Inflammatory macrophage treated with lipopolysaccharide for 1 hour (primary cell): ENCODE measurements at places on chromosomes 3 and 15.

GRCh38 chr15:88913017-88913849 lies at the start of gene MFGE8:
MFGE8 (minus strand) TSS chr15:88913379; CDS start chr15:88913319, 60 bp downstream.
- DNase-seq = peak; percentile 33

DNA sequence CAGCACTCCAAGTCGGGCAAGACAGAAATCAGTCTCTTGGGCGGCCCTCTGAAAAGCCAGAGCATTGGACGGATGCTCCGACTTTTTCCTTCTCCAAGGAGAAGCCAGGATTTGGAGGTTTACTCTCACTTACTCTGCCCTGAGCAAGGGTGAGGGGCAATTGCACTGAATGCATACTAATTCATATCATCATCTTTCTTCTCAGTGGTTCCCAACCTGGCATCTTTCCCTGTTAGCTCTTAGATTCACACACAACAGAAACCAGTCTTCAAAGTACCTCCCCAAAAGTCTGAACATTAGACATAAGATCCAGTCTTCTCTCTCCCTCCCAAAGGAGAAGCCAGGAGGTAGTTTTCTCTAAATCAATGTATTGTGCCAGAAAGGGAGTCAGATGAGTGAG lies 219.2 kb downstream of the GREM1 start:
- no peak for DNase-seq

DNA sequence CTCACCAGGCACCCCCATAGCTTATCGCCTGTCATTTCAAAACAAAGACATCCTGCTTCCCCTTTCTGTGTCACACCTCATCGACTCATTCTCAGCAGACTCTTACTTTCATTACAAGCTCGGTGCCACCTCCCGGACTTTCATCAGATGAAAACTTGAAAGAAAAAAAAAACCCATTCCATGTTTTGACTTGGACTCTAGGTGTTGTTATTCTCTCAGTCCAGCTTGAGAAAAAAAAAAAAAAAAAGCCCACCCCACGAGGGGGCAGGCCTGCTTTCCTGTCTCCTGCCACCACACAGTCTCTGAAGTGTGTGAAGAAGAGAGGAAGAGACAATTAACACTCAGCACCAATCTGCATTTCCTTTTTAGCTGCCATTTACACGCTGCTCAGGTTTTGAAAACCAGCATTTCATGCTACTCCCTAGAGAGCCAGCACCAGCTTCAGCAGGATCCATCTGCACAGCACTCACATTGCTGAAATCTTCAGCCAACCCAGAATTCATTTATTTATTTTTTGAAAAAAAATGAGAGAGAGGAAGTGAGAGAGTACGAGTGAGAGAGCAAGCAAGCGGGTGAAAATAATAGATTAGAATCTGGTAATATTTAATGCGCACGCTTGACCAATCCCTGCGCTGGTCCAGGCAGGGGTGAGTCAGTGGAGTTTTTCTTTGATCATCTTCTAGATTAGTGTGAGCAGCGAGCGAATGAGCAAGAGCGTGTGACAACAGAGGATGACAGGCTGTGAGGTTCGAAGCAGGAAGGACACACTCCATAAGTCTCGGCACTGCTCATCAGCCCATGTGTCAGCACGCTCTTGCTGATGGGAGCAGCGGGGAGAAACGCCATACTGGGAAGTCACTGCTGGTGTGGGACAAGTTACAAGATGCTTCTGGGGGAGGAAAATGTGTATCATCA lies 23.5 kb downstream of the ZNF80 start:
- DNase-seq = peak; percentile 46

DNA sequence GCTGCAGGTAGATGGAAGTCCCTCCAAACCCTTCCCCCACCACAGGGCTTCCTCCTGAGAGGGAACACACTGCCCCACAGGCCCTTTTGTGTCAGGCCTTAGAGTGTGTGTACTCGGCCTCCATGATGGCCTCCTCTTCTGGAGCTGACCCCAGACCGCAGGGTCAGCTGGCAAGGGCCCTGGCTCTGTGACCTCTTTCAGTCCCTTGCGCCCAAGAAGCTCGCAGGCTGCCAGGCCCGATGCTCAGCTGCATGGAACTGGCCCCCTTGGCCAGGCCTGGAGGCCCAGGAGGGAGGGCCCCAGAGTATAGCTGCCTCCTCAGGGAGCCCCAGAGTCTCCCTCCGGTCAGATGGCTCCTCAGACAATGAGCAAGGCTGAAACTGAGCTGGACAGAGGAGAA lies 23.4 kb upstream of the ANKDD1A start:
- no peak for DNase-seq

DNA sequence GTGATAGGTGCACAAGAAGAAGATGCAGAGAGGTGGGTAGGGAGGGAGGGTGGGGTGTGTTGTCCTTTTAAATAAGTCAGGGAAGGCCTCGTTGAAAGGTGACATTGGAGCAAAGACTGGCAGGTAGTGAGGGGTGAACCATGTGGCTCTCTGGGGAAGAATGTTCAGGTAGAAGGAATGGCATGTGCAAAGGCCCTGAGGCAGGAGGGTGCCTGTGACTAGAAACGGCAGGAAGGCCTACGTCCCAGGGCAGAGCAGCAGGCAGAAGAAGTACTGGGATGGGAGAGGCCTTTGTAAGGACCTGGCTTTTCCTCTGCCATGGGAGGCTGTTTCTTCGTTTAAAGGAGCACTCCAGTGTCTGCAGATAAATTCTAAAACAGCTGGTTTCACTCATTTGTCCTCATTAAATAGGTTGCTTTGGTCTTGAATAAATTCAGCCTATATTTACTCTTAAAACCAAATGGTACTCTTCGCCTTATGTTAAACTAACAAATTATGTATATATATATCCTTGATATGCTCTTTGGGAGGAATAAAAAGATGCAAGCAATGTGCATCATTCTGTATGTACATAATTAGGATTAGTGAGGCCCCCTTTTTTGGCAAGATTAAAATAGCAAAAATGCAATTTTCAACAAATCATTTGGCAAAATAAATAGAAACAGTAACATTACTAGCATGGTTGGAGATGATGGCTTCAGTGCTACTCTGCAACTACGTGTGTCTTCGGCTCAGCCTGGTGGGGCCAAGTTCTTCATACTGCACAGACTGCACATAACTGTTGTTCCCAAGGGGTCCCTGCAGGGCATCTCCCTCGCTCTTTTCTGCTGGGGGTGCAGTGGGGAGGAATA lies 151.4 kb downstream of the KLF13 start:
- no peak for DNase-seq

GRCh38 chr3:4218456-4219226 lies 84.5 kb upstream of the SETMAR start:
- no peak for DNase-seq
